ENCODE measurements at places on chromosomes 3 and 15. TPM values are rescaled to one million over a fixed set of nuclear protein-coding genes. Genes with fewer than 3 reads are reported as not detected.

The PPP1R14D gene
- not detected for total RNA-seq

The SLC24A5 gene
- total RNA-seq, result not detected

DNA sequence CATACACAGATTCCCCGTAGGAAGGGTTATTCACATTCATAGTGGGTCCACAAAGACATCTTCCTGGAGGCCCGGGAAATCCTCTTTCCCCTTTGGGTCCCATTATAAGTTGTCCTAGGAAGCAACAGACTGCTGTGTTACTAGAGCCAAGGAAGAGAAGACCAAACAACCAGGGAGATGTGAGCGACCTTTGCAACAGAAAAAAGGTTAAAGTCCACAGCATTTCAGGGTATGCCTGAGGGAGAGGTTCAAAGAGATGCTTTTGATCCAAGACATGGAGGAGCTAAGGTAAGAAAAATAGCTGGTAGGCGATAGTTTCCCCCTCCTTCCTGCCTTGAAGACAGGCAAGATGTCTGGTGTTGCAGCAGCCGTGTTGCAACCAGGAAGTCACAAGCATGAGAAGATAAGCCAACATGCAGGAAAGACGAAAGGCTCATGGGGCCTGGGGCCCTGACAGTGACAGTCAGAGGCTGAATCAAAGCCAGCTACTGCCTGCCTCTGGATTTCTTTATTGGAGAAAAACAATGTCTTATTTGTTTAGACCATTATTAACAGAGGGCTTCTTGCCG lies 30.9 kb downstream of the EAF1 start:
- no peaks in the 10 kb centered on the region for H3K36me3 ChIP-seq
- no peak overlapping the region for H3K27ac ChIP-seq
- H3K4me3 ChIP-seq, result no peak overlapping the region
- DNase-seq, result no peak

The AEN gene
- 155 TPM for total RNA-seq

DNA sequence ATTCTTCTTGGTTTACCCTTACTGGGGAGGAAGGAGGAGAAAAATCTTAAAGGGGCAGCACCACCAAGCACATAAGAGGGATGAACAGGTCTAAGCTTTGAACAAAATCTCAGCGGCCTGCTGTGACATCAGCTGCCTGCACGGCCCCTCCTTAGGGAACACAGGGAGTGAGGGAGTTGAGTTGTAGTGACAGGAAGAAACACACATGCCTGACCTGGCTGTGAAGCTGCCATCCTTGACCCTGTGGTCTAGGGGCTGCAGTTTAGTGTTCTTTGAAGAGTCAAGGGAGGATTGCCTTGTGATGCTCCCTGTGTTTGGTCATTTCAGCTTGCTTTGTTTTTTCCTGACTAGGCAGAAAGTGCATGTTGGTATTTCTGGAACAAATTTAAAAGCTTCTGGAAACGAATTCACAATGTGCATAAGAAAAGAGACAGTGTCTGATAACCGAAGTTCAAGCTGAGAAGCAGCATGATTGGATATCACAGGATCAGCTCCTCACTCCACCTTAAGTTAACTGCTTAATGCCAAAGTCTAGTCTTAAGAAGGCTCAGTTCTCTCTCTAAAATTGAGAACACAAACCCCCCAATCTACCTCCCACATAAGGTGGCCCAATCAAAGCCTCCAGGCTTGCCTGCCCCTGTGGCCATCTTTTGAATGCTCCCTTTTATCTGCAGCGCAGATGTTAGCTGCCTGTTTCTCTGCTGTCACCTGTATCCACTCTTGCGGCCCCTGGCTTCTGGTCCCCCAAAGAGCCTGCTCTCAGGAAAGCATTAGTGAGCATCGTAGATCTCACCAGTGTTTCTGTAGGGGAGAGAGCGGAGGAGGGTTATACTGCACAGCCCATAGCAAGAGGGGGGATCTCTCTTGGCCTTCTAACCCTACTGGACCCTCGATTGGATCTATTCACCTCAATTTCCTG lies 82.2 kb downstream of the SCN11A start:
- peaks cover 16% of the 10 kb centered on the region for H3K27me3 ChIP-seq
- no peak for DNase-seq
- no peaks in the 10 kb centered on the region for H3K36me3 ChIP-seq
- H3K4me1 ChIP-seq, result no peaks in the 10 kb centered on the region
- no peak overlapping the region for H3K27ac ChIP-seq
- H3K4me3 ChIP-seq, result no peak overlapping the region

GRCh38 chr3:15292765-15293522 lies 39.4 kb downstream of the SH3BP5 start:
- H3K4me1 ChIP-seq, result peaks cover 82% of the 10 kb centered on the region
- no peak overlapping the region for H3K4me3 ChIP-seq
- DNase-seq, result no peak

GRCh38 chr15:31556494-31557150 lies 230.0 kb downstream of the KLF13 start:
- H3K4me3 ChIP-seq, result no peak overlapping the region
- H3K27me3 ChIP-seq, result no peaks in the 10 kb centered on the region
- DNase-seq, result no peak
- no peaks in the 10 kb centered on the region for H3K36me3 ChIP-seq
- H3K27ac ChIP-seq, result no peak overlapping the region
- peaks cover 6% of the 10 kb centered on the region for H3K4me1 ChIP-seq

DNA sequence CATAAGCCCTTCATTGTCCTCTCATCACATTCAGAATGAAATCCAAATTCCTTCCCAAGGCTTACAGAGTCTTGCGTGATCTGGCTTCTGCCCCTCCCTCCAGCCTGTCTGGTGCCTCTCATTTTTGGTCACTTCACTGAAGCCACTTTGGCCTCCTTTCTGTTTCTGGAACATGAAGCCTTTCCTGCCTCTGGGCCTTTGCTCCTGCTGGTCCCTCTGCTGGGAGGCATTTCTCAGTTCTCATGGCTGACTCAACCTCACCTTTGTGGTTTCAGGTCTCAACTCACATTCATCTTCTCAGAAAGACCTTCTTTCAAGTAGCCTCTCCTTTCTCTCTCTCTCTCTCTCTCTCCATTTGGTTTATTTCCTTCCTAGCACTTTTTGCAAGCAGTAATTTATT lies 43.9 kb upstream of the BHLHE40 start:
- H3K4me3 ChIP-seq, result peak overlapping the region; percentile 1
- peaks cover 9% of the 10 kb centered on the region for H3K27me3 ChIP-seq
- DNase-seq, result peak; percentile 36
- H3K27ac ChIP-seq, result peak overlapping the region; percentile 80
- H3K36me3 ChIP-seq, result no peaks in the 10 kb centered on the region

GRCh38 chr3:36933540-36934296 lies 11.1 kb downstream of the TRANK1 start:
- H3K36me3 ChIP-seq, result no peaks in the 10 kb centered on the region
- H3K4me1 ChIP-seq, result no peaks in the 10 kb centered on the region
- no peak overlapping the region for H3K4me3 ChIP-seq
- no peaks in the 10 kb centered on the region for H3K27me3 ChIP-seq
- no peak for DNase-seq

The CPB1 gene
- not detected for total RNA-seq

The GPR27 gene
- total RNA-seq, result 2.5 TPM

The SERINC4 gene
- total RNA-seq, result 0.23 TPM
